ENCODE measurements at places on chromosomes 11 and 22. TPM values are rescaled to one million over a fixed set of nuclear protein-coding genes. Genes with fewer than 3 reads are reported as not detected.

Gene GAL3ST1
- polyA plus RNA-seq = 52.7 TPM

Gene TMEM41B
- polyA plus RNA-seq = 38.6 TPM

Gene CTSC
- polyA plus RNA-seq = 36.3 TPM

Gene SCGB1D2
- not detected for polyA plus RNA-seq

Gene SLC22A9
- 0.06 TPM for polyA plus RNA-seq

Gene SESN3
- 67.9 TPM for polyA plus RNA-seq

Gene RASGRP2
- 87.3 TPM for polyA plus RNA-seq

Gene TSPAN32
- 0.90 TPM for polyA plus RNA-seq

Measured in spinal cord (tissue), 10 donors.